ENCODE measurements at places on chromosomes 3 and 15.

GRCh38 chr3:123818921-123819429 is 65.2 kb downstream of the MYLK start:
- no peak for DNase-seq

DNA sequence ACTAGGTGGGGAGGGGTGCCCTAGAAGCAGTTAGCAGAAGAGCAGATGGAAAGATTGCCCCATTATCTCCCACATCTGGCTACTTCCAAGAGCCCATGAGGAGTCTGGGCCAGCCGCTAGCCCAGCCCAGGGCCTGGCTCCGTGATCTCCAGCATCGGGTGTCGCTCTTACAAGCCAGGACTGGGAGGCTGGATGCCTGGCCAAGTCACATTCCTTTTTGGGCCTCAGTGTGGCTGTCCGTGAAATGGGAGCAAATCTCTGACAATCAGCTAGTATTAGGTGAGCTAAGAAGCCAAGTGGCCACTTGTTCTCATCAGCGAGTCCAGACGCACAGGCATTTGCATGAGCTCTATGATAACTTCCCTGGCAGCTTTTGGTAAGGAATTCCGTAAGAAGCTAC is 23.3 kb upstream of the DOCK3 start:
- DNase-seq, result no peak

- no peak for DNase-seq
Measured at GRCh38 chr15:25838871-25839195, 24.3 kb downstream of the ATP10A start.

DNA sequence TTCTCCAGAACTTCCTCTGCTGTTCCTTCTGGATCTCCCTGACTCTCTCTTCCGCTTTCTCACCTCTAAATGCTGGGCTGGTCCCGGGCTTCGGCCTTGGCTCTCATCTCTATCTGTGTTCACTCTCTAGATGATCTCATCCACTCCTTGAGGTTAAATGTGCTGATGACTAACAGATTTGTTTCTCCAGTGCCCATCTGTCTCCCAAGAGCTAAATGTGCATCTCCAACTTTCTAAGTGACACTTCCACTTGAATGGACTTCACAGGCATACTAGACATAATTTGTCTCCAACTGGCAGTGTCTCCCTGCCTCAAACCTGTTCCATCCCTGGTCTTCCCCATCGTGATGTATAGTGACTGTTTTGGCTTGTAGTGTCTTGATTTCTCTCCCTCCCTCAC is 95.3 kb downstream of the ITPR1 start:
- DNase-seq, result no peak

GRCh38 chr3:150761831-150762661 is 923 bp downstream of the SIAH2 start:
- DNase-seq, result no peak
